Small intestine (tissue), 16 donors: ENCODE measurements at places on chromosomes 4 and X.
A peak's percentile ranks its signal among the peaks of the same experiment; 100 is the strongest.

GRCh38 chr4:158285429-158286216 is 75.3 kb downstream of the TMEM144 start:
- no peak for DNase-seq

DNA sequence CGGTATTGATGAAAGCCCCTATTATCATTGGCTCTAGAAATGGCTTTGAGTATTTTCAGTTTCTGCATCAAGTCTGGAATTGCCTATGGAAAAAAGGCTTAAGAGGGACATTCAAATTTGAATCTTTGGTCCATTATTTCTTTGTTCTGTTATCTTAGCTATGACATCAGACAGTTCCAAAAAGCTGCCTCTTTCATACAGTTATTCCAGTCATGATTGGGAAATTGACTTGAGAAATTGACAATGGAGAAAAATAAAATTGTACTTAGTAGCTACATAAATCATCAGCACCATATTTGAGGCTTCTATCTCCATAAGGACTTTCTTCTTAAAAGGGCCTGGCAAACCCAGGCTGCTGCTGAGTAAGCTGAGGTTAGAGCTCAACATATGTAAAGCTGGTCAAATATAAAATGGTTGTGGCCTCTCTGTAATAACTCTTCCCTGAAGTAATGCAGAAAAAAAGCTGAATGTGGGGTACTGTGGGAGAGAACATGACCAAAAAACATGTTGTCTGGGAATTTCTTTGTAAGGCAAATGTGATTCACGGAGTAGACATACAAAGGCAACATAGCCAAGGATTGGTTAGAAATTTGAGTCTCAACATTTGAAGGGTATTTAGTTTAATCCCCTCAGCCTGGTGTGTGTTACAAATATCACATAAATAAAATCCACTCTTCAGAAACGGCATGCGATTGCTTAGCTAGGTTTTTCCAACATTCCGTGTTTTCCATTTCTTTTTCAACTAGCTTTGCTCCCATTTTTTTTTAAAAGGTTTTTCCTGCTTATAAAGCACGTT is 100.9 kb downstream of the LNX1 start:
- no peak for DNase-seq

DNA sequence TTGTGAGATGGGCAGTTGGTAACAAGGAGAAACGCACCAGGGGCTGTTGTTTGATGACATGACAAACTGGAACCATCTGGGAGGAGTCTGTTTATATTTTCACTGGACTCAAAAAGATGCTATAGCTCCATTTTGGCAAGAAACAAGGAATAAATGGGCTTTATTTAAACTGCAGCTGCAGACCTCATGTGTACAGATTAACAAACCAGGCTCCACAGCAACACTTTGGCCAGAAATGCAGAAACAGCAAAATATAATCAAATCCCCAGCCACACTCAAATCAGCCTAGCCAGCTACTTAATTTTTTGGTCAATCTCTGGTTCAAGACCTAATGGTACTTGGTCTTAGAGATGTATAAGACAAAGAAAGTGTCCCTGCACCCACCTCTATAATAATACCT is 52.7 kb downstream of the ASB9 start:
- no peak for DNase-seq

GRCh38 chr4:144754562-144755410 is 108.8 kb downstream of the HHIP start:
- no peak for DNase-seq

DNA sequence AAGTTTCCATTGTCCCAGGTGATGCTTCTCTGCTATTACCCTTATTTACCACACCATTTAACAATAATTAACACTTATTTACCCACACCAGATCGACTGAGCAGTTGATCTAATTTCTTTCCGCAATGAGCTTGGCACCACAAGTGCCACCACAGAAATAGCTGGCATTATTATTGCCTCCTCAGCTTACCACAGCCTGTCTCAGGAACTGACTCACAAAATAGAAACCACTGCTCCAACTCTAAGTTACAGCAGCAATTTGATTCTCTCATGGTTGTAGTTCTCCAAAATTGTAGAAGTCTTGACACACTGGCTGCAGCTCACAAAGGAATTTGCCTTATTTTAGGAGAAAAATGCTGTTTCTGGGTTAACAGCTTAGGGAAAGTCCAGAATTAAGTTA is 22.5 kb downstream of the ZNF721 start:
- DNase-seq: no peak

GRCh38 chr4:37517326-37517725 is 168.8 kb downstream of the RELL1 start:
- DNase-seq: no peak

DNA sequence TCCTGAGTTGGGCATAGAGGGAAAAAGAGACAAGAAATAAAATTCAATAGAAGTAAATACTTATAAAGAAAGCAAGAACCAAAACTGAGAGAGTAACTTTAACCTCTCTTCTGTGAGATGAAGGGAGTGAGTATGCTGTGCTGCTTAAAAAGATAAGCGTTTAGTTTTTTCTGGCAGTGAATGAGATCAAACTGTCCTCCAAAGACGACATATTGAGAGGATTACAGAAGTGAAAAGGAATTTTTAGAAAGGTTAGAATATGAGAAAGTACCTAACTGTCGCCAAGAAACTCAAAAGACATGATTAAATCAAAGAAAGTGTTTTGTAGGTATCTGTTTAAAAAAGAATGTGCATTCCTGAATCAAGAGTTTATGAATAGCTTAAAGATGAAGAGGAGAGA is 16.0 kb downstream of the GAB1 start:
- DNase-seq: no peak

DNA sequence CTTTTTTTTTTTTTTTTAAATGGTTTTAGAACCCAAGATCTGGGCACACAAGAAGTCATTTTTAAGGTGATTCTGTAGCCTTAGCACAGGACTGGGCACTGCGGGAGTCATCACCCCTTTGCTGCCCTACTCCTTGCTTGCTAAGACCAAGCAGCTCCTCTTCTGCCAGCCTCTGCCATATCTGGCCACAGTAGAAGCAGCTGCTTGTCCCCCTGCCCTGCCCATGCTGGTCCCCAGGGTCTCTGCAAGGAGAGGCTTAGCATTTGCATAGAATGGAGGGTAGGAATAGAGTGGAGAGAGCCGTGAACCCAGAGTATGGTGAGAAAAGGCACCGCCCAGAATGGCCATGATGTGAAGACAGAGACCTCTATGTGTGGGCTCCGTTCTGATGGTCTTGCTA is 109.3 kb downstream of the ADRA2C start:
- no peak for DNase-seq

DNA sequence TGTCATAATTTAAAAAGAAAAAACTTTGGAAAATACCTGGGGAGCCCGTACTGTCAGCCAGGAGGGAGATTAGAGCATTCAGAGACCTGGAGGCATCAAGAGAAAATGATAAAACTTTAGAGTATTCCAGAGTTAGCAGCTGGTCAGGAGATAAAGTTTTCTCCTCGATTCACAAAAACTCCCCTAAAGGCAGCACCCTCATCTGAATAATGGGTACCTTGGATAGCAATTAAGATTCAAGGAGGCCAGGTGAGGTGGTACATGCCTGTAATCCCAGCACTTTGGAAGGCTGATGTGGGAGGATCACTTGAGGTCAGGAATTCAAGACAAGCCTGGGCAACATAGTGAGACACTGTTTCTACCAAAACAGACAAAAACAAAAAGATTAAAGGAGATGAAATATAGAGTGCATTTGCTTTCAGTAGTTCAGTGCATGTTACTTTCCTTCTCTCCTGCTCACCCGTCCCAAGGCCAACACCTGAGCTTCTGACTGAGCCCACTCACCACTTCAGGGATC is 18.6 kb upstream of the RAB40A start:
- no peak for DNase-seq

GRCh38 chr4:2142630-2143427 is 83.7 kb downstream of the NAT8L start:
- no peak for DNase-seq

DNA sequence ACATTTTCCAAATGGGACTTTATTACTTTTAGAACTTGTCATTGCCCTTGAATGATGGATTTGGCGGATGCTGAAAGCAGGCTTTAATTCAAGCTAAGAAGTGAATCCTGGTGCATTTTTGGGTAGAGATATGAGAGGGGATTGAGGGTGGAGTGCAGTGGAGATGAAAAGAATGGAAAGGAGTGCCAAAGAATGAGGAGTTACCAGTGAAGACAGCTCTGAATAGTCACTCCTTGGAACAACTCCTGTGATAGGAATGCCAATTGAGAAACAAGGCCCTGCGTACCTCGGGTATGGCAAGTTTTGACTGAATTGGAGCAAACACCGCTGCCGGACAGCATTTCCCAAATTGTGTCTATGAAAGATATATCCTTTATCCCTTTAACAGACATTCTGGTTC is 36.5 kb upstream of the ETNPPL start:
- DNase-seq: no peak

DNA sequence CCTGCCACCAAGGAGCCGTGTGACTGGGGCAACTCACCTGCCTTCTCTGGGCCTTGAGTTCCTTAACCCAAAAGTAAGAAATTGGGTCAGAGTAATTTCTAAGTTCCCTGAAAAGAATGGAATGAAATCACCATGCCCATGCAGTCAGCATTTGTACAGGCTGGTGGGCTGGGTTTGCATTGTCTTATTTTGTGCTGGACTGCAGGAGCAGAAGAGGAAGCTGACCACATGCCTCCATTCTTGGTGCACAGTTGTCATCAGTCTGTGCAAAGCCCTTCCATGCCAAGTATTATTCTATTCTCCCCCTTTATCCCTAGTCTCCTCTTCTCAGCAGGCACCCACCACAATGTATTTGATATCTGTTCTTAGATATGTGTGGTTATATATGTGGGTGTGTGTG is 56.3 kb downstream of the FHDC1 start:
- no peak for DNase-seq

- peak; percentile 87 for DNase-seq
Observed at GRCh38 chr4:2755821-2756690, at the start of gene TNIP2. TSS of gene TNIP2 (minus strand) at chr4:2756336. CDS start at chr4:2756289, 47 bp downstream.

DNA sequence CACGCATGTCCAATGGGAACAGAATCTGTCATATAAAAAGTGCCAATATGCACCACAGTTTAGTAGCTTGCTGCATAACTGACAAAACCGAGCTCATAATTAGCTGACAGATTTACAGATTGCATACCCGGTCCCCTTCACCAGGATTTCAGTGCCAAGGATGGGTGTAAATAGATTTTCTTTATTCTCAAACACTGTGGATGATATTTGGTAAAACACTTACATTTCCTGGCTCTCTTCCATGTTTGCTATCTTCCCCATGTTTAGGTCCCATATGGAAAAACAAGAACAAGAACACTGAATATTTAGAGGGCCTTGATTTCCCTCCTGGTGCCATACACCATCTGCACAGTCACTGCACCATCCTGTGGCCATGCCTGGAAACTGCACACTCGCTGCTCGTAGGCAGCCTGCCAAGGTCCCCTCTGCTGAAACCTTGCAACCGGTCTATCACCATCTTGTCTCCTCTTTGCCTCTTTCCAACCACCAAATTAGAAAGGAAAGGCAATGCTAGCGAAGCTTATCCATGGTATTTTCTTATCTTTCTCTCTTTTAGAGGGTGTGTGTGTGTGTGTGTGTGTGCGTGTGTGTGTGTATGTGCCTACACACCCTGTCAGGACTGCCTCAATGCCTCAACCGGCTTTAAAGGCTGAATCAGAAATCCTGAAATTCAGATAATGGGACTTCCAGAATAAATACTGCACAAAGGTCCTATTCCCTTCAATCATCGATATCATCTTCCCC is 124.2 kb upstream of the MBNL3 start:
- DNase-seq: peak; percentile 35

DNA sequence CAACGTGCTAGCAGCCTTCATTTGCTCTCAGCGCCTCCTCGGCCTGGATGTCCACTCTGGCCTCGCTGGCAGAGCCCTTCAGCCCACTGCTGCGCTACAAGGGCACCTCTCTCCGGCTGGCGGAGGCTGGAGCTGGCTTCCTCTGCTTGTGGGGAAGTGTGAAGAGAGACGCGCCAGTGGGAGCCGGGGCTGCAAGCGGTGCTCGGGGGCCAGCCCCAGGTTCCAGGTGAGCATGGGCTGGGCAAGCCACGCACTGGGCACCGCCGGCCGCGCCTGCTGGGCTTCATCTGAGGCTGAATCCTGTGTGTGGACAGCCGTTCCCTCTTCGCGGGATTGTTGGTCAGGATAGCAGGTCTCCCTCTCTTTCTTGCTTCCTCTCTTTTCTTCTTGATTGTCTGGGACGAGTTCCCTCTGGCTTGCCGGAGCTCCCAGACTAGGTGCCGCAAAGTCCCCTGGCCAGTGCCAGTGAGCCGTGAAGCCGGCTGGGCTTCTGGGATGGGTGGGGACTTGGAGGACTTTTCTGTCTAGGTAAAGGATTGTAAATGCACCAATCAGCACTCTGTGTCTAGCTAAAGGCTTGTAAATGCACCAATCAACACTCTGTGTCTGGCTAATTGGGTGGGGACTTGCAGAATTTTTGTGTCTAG is 165.0 kb downstream of the HEPH start:
- DNase-seq: no peak

- DNase-seq: no peak
Observed at GRCh38 chr4:71609167-71609566, 174.7 kb downstream of the GC start.

DNA sequence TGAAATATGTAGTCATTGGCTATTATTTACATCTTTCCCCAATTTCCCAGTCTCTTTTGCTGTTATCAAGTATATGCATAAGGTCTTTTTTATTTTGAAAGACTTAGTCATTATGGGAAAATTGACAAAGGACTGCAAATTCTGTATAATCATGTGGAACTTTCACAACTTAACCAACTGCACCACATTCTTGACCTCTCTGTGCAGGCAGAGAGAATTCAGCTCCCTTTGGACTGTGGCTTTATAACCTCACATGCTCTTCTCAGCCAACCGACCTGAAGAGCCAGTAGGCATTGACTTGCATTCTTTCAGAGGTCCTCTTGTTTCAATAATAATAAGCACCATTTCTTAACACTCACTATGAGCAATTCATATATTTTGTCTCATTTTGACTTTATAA is 66.9 kb downstream of the ANXA3 start:
- no peak for DNase-seq
